ENCODE measurements at places on chromosomes 3 and 15.

GRCh38 chr3:156716105-156716862 is 41.9 kb downstream of the TIPARP start:
- H3K4me3 ChIP-seq, result no peak overlapping the region
- H3K4me1 ChIP-seq, result no peaks in the 10 kb centered on the region
- no peak for DNase-seq
- no peak overlapping the region for H3K27ac ChIP-seq

DNA sequence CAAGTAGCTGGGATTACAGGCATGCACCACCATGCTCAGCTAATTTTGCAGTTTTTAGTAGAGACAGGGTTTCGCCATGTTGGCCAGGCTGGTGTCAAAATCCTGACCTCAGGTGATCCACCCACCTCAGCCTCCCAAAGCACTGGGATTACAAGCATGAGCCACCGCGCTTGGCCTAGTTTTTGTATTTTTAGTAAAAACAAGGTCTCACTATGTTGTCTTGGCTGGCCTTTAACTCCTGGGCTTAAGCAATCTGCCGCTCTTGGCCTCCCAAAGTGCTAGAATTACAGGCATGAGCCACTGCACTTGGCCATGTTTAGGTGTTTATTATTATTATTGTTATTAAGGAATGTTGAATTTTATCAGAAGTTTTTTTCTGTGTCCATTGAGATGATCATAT is 14.7 kb downstream of the IL16 start:
- DNase-seq, result peak; percentile 16
- no peak overlapping the region for H3K4me3 ChIP-seq
- H3K27ac ChIP-seq, result no peak overlapping the region
- no peaks in the 10 kb centered on the region for H3K36me3 ChIP-seq
- no peaks in the 10 kb centered on the region for H3K27me3 ChIP-seq

GRCh38 chr3:188931531-188931930 is 240.2 kb upstream of the TPRG1 start:
- no peaks in the 10 kb centered on the region for H3K4me1 ChIP-seq
- no peak for DNase-seq
- no peaks in the 10 kb centered on the region for H3K36me3 ChIP-seq
- no peak overlapping the region for H3K4me3 ChIP-seq
- no peaks in the 10 kb centered on the region for H3K27me3 ChIP-seq
- H3K27ac ChIP-seq, result no peak overlapping the region

GRCh38 chr15:82802497-82802896 is 3.4 kb downstream of the FSD2 start:
- H3K4me1 ChIP-seq, result no peaks in the 10 kb centered on the region
- no peak overlapping the region for H3K4me3 ChIP-seq
- no peaks in the 10 kb centered on the region for H3K27me3 ChIP-seq
- H3K27ac ChIP-seq, result no peak overlapping the region
- no peak for DNase-seq

DNA sequence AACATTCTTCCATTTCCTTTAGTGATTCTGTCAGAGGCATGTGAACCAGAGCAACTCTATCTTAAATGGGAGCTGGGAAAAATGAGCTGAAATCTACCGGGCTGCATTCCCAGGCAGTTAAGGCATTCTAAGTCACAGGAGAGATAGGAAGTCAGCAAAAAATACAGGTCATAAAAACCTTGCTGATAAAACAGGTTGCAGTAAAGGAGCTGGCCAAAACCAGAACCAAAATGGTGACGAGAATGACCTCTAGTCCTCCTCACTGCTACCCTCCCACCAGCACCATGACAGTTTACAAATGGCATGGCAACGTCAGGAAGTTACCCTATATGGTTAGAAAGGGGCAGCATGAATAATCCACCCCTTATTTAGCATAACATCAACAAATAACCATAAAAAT is 66.4 kb downstream of the B3GALNT1 start:
- DNase-seq, result no peak
- no peaks in the 10 kb centered on the region for H3K4me1 ChIP-seq
- H3K27ac ChIP-seq, result no peak overlapping the region
- no peaks in the 10 kb centered on the region for H3K27me3 ChIP-seq

DNA sequence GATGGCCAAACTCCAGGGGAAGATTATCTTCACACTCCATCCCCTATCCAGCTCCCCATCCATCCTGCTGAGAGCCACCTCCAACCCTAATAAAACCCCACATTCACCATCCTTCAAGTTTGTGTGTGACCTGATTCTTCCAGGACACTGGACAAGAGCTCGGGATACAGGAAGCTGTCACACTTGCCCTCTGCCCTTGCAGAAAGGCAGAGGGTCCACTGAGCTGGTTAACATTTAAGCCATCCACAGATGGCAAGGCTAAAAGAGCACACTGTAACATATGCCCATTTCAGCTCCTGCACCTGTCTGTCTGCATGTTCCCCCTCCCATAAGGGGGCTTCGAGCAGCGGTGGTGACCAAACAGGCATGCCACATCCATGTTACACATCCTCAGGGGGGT is 29.8 kb downstream of the SETMAR start:
- no peak overlapping the region for H3K27ac ChIP-seq
- DNase-seq, result no peak
- no peaks in the 10 kb centered on the region for H3K4me1 ChIP-seq
- H3K27me3 ChIP-seq, result no peaks in the 10 kb centered on the region
- H3K4me3 ChIP-seq, result no peak overlapping the region

- H3K27ac ChIP-seq, result no peak overlapping the region
- H3K36me3 ChIP-seq, result no peaks in the 10 kb centered on the region
- H3K4me1 ChIP-seq, result no peaks in the 10 kb centered on the region
- H3K27me3 ChIP-seq, result no peaks in the 10 kb centered on the region
Measured at GRCh38 chr3:131454501-131454900, 48.3 kb downstream of the MRPL3 start.

DNA sequence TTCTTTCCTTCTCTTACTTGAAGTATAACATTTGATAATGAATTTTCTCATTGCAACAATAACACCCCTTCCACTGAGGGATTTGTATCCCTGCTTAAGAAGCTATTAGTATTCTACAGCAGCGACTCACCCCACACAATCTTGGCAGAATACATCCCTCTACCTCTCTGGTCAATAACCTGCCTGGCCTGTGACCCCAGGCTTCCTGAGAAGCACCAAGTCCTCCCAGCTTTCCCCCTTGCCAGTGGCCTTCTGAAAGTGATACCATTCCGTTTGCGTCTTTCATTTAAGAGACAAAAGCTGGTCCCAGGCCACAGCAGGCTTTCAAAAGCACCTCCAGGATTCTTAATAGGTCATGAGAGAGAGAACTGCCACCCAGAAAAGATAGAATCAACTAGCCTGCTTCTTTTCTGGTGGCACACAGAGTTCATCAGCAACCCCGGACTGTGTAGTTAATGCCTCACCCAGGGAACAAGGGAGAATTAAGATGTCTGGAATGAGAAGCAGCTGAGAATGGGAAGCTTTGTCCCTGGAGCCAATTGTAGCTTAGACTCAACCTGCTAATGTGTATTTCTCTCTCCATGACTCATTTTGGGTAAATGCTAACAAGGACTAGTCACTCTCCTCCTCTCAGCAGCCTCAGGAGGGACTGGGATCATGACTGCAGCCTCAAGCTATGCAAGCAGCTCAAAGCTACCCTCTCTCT is 101.0 kb upstream of the CPNE4 start:
- no peak for DNase-seq
- no peak overlapping the region for H3K27ac ChIP-seq
- no peaks in the 10 kb centered on the region for H3K36me3 ChIP-seq

DNA sequence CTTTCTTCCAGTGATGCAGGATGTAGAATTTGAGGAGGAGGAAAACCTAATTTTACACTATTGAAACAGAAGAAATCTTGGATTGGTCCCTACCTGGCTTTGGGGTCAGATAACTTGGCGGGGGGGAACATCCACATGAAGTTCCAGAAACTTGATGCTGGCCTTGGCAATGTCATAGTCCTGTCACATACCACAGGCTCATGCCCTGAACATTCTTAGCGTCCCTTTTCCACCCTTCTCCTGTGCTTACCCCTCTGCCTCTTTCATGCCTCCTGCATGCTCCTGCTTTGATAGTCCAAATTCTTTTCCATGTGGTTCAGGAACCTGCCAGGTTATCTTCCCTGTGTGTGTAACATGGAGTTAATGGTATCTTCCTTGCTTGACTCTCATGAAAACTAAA is 110.6 kb downstream of the UNC13C start:
- no peak overlapping the region for H3K4me3 ChIP-seq
- DNase-seq, result no peak
- no peak overlapping the region for H3K27ac ChIP-seq
- no peaks in the 10 kb centered on the region for H3K4me1 ChIP-seq
- no peaks in the 10 kb centered on the region for H3K36me3 ChIP-seq
- no peaks in the 10 kb centered on the region for H3K27me3 ChIP-seq

DNA sequence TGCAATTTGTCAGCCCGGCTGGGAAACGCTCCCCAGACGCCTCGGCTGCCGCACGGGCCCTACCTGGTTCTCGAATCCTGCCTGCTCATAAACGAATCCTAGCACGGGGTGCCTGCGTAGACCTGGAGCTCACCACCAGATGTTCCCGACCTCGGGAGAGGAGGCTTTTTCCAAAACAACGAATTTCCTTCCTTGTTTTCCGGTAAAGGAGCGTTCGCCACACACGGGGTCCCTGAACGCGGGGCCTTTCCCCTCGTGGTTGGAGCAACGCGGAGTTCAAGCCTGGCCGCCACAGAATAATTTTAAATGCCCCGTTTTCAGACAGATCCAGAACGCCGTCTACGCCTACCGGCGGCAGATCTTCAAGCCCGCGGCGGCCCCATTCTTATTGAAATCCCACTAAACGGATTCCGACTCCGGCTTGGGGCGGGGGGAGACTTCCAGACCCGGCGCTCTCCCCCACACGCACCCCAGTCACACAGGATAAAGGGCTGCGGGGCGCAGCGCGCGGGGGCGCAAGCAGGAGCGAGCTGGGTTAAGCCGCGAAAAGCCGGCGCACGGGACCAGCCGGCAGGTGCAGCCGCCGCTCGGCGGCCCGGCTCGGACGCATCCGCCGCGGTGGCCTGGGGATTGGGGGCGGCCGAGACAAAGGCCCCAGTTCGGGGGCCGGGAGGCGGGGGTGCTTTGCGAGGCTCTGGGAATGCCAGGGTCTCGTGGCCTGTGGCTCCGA is 895 bp downstream of the GATA2 start:
- peak overlapping the region; percentile 95 for H3K27ac ChIP-seq
- peak overlapping the region; percentile 83 for H3K4me3 ChIP-seq
